ENCODE measurements at places on chromosomes 13 and 19. TPM values are rescaled to one million over a fixed set of nuclear protein-coding genes. Genes with fewer than 3 reads are reported as not detected.
A peak's percentile ranks its signal among the peaks of the same experiment; 100 is the strongest.

The ZNF541 gene
- not detected for total RNA-seq

DNA sequence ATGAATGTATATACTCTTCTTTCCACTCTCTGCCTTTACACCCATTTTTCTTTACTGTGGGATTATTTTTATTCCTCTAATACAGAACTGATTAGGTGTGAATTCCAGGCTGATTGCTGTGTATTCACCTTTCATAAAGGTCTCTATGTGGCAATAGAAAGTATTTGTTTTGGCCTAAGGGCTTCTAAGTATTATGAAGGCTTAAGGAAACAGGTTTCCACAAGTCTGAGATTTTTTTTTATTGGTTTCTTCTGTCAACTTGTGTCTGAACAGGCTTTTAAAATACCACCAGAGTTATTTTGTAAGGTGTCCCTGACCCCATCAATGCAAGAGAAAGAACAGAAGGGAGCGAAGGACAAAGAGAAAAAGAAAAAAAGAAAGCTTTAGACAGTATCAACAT, 1102.0 kb upstream of the SPRY2 start:
- no peaks in the 10 kb centered on the region for H3K27me3 ChIP-seq
- H3K4me1 ChIP-seq = no peaks in the 10 kb centered on the region
- H3K4me3 ChIP-seq = no peak overlapping the region
- no peaks in the 10 kb centered on the region for H3K36me3 ChIP-seq

- no peak for DNase-seq
- H3K36me3 ChIP-seq = peaks cover 31% of the 10 kb centered on the region
- H3K27ac ChIP-seq = no peak overlapping the region
- H3K4me1 ChIP-seq = no peaks in the 10 kb centered on the region
- H3K4me3 ChIP-seq = no peak overlapping the region
Measured at GRCh38 chr19:57537953-57538547, 10.9 kb downstream of the ZNF549 start.

DNA sequence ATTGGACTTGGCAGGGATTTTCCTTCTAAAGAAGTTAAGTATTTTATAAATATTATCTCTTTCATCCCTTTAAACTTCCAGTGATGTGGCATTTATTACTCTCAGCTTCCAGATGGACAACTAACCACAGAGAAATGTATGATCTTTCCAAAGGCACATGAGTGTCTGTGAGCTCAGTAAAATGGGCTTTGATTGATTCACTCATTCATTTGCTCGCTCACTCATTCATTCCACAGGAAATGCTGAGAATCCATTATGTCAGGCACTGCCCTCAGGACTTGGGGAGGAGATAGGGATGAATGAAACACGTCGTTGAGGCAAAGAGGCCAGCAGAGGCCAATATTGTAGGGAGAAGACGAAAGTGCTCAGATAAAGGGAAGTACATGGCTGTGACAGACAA, 359.3 kb downstream of the EFNB2 start:
- no peaks in the 10 kb centered on the region for H3K36me3 ChIP-seq
- H3K27me3 ChIP-seq = no peaks in the 10 kb centered on the region
- no peak overlapping the region for H3K4me3 ChIP-seq
- no peak for DNase-seq

GRCh38 chr19:48633148-48634035, 3.8 kb downstream of the DBP start:
- no peaks in the 10 kb centered on the region for H3K27me3 ChIP-seq
- DNase-seq = peak; percentile 34
- peaks cover 52% of the 10 kb centered on the region for H3K36me3 ChIP-seq
- peak overlapping the region; percentile 69 for H3K27ac ChIP-seq
- H3K4me1 ChIP-seq = peaks cover 27% of the 10 kb centered on the region

DNA sequence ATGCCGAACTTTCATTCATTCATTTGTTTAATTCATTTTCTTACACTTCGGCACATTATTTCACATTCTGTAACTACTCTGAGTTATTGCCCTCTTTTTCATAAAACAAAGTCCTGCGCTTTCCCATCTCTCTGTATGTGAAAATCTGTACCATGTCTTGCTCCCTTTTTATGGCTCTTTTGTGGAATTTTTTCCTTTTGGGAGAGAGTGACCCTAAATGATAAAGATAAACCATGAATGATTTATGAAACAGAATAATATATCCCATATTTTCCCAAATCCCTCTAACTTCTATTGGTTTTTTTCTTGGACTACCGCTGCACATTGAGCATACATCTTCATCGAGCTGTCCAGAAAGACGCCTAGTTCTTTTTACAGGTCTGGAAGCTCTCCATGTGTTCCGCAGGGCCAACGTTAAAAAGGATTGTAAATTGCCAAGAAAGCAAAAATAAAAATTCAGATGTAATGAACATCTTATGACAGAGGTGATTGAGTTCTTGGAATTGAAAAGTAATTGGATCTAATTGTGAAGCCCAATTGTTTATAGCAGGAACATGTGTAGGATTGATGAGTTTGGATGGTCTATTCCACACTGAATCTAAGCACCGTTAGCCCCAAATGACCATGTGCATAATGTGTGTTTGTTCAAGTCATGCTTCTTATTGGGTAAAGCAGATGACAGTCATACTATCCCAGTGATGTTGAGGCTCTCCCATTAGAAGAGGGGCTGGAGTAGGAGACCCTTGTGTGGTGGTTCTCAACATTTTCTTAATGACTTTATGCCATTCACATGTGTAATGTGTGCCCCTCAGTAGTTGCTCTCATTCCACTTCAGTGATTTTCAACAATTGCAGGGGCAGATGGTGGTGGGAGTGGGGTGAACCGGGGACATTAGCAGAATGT, 378.9 kb downstream of the DLEU7 start:
- H3K27me3 ChIP-seq = no peaks in the 10 kb centered on the region
- H3K36me3 ChIP-seq = no peaks in the 10 kb centered on the region
- H3K4me3 ChIP-seq = no peak overlapping the region
- no peak overlapping the region for H3K27ac ChIP-seq
- no peak for DNase-seq

DNA sequence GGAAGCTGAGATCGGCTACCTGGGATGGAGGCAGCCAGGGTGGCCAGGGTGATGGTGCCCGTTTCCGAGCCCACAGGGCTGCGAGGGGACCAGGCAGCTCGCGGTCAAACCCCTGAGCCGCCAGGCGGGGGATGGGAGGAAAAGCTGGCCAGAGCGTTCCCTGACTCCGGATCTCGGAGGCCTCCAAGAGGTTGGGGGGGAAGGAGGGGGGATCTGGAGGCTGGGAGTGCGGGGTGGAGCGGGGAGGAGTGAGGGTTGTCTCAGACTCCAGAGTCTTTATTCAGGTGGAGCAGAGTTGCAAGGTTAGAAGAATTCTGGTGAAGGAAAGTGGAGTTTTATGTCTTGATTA, 1.1 kb downstream of the CACNG7 start:
- H3K4me1 ChIP-seq = peaks cover 25% of the 10 kb centered on the region
- H3K27ac ChIP-seq = no peak overlapping the region
- DNase-seq = no peak

- H3K4me1 ChIP-seq = peaks cover 8% of the 10 kb centered on the region
- no peak overlapping the region for H3K27ac ChIP-seq
- no peak overlapping the region for H3K4me3 ChIP-seq
Measured at GRCh38 chr13:21616880-21617279, 12.9 kb upstream of the MICU2 start.

GRCh38 chr19:20276011-20276731, 109.2 kb downstream of the ZNF486 start:
- no peak overlapping the region for H3K4me3 ChIP-seq
- no peaks in the 10 kb centered on the region for H3K27me3 ChIP-seq
- H3K27ac ChIP-seq = no peak overlapping the region
- no peak for DNase-seq

All from B cell (primary cell).